ENCODE measurements at places on chromosomes 3 and 15.
A peak's percentile ranks its signal among the peaks of the same experiment; 100 is the strongest.

DNA sequence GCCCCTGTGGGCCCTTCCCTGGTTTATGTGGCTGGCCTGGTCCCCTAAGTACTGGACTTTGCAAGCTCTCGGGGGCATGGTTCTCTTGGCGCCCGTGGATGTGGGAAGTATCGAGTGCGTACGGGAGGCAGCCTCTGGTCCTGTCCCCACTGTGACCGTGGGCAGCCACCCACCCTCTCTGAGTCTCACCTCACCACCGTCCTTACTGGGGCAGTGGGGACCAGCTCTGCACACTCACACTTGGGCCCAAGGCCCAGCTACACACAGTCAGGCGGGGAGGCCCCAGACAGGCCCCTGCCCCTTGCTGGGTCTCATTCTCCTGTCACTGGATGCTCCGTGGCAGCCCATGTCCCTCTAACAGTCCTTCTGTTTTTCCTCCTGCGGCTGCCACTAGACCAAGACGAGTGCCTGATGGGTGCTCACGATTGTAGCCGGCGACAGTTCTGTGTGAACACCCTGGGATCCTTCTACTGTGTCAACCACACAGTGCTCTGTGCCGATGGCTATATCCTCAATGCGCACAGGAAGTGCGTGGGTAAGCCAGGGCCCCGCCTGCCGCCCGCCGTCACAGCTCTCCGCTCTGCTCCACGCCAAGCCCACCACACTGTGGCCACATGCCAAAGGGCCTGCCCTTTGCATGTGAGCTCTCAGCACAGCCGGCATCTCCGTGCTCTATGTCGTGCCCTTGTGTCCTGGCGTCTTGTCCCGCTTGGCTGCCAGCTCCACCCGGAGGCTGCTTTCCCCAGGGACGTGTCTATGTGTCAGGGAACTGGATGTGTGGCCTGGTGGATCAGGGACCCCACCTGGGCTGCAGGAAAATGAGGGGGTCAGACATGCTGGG, 72.7 kb downstream of the FBLN2 start:
- peak; percentile 6 for DNase-seq

GRCh38 chr15:86677278-86677677, 597.6 kb downstream of the AGBL1 start:
- no peak for DNase-seq

DNA sequence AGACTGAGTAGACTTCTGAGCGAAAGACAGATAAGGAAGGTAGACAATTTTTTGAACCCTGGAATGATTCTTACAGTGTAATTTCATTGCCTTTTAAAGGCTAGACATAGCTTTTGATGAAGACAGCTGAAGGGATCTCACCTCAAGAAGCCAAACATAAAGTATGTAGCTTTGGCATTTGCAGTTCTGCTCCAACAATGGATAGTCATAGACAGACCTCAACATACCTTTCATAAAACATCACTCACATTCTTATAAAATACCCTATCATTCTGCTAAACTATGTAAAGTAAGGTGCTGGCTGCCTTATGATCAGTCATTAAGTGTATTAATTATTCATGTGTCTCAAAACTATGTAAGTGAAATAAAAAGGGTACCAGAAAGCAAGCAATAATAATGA, 70.0 kb downstream of the UBE3A start:
- peak; percentile 35 for DNase-seq

DNA sequence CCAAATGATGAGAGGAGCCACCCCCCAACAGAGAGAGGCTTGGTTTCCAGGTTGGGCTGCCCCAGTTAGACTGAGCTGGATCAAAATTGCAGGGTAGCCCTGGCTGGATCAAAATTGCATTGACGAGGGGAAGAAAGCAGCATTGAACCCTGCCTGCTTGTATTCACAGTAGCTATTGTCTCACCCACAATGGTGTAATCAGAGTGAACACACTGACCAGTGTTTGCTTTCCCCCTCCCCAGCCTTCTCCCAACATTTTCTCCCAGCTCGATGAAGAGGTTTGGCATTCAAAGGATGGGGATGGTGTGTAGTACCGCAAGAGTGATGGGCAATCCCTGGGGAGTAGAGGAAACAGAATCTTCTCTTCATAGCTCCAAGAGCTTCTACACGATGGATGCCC, 223.8 kb downstream of the ADAMTS9 start:
- DNase-seq, result no peak

DNA sequence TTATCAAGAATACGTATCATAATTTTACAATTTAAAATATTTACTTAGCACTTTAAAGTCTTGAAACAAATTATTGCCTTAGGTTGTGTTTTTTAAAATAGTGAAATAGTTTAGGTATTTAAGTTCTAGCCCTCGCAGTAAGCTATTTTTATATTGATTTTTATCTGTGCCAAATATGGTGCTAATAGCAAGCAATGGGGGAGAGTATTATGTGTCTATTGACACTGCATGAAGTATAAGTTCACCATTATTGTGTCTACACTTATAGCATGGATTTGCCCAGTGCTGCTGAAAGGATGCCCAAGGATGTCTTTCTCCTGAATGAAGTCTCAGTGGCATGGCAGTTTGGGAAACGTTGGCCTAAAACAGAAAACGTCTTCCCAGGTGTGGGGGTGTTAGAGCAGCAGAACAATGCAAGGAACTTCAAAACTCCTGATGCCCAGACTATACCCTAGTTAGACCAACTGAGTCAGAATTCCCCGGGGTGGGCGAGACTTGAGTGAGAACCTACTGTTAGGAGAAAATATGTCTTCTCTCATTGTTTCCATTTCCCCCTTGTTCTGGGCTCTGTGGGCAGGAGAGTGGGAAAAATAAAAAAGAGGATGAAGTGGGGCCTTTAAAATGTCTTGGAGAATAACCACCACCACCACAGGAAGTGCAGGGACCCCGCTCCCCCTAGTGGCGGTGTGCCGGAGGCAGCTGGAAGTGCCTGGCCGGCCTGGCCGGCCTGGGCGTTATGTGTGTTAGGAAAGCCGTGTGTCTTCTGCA, 104.2 kb upstream of the SLC7A14 start:
- DNase-seq, result peak; percentile 69

- DNase-seq, result no peak
These were observed 137.3 kb downstream of the CACNA2D3 start for GRCh38 chr3:54259636-54260035.

DNA sequence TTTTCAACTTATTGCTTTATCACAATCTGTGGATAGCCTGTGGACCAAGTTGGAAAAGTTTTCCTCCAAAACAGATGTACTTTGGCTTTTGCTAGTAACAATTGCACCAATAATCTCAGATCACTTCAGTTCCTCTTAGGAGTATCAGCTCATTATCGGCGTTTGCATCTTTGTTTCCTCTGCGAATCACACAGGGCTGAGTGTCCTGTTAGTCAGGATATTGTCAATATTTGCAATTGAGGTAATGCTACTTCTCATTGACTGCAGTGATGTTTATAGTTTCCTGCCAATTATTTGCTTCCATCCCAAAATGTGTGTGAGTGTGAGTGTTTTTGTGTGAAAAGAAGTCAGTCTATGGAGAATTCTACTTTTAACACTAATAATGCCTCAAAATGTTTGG, 545.0 kb downstream of the SI start:
- no peak for DNase-seq

- peak; percentile 74 for DNase-seq
These were observed 36.9 kb upstream of the HERC1 start for GRCh38 chr15:63870487-63871209.

- DNase-seq, result no peak
These were observed 142.6 kb downstream of the PLCL2 start for GRCh38 chr3:17027318-17027717.

GRCh38 chr3:51559961-51560360, 21.4 kb downstream of the RAD54L2 start:
- no peak for DNase-seq

DNA sequence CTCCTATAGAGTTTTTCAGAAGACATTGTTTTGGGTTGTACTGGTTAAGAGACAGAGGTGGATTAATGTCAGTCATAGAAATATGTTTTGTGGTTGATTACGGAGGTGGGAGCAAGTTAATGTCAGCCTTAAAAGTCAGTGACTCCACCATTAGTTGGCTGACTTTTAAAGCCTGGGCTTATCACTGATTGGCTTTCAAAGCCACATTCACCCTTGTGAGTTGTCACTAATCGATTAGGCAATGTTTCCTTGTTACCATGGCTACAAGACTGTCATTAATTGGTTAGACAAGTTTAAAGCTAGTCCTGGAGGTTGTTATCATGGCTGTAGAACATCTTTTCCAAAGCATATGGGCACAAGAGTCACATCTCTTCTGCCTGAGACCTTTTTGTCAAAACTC, 73.0 kb downstream of the NEO1 start:
- DNase-seq, result peak; percentile 15

GRCh38 chr3:106566277-106566676, 697.5 kb upstream of the CBLB start:
- no peak for DNase-seq

DNA sequence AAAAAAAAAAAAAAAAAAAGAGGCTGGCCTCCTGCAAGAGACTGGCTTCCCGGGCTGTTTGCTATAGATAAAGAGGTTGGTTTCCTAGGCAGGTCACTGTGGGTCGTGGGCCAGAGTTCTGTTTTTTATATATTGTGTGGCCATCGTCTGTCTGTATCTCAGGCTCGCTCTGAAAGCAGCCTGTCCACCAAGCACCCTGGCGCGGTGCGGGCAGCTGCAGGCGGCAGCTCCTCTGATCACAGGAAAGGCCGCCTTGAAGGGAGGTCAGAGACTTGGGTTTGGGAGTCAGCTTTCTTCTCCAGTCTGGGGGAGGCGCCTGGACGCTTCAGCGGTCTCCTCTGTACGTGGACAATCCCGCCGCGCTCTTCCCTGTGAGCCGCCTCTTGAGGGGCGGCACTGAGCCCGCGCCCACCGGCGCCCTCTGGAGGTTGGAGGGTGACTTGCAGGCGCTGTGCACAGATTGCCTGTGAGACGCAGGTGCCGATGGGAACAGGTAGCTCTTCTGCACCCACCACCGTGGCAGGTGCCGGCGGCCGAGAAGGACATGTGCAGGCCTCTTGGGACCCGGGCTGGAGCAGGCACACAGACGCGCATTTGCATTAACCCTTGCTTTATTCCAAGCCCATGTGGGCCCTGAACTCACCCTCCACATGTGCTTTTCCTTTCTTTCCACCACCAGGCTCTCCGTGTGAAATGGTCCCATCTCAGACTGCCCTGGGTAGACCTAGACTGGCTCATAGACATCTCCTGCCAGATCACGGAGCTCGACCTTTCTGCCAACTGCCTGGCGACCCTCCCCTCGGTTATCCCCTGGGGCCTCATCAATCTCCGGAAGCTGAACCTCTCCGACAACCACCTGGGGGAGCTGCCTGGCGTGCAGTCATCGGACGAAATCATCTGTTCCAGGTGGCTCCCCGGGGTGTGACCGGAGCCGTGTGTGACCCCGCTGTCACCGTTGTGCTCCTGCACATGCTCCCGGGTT, 89.3 kb downstream of the LRRK1 start:
- DNase-seq, result peak; percentile 71

DNA sequence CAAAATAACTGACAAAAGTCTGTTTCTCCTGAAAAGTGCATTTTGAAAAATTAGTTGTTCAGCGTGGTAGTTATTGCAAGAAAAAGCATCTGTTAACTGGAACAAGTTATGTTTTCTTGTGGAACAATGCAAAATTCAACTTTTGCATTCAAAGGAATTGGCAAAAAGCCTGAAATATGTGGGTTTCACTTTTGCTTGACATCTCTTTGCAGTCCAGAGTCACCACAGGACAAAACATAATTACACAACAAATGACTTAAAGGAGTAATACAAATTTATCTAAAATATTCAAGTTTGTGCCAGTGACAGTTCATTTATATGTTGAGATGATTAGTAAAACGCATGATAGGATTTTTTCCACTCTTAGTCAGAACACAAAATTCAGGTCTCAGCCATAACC, 96.3 kb upstream of the P2RY1 start:
- peak; percentile 35 for DNase-seq

DNA sequence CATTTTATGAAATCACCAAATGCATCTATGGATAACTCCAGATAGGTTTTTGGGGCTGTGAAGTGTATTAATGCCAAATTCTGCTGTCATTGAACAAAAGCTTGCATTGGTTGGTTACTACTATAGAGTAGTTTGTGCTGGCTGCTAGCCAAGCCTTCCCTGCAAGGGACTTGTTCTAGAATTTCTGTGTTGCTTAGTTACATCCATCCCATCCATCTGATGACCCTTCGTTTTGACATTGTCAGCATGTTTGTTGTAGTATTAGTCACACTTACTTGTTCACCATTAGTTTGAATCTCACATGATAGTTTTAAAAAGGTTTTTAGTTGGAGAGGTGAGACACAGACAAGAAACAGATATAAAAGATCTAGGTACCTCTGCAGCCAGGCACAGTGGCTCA, 7.0 kb upstream of the NIPA2 start:
- no peak for DNase-seq

DNA sequence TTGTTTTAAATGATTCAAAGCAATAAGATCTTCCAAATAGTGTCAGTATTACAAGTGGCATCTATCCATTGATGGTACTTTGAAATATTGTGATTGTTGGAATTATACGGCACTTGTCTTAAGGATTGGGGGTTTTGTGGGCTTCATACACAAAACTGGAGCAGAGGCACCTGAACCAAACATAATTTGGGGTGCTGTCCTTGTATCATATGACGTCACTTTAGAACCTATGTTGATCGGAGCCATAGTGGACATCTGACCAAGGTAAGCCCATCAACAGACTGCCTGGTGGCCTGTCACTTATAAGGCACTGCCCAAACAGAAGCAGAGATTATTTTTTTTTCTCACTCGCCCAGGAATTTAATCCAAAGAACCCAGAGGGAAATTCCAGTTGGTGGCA, 2.9 kb upstream of the LRRC58 start:
- no peak for DNase-seq

DNA sequence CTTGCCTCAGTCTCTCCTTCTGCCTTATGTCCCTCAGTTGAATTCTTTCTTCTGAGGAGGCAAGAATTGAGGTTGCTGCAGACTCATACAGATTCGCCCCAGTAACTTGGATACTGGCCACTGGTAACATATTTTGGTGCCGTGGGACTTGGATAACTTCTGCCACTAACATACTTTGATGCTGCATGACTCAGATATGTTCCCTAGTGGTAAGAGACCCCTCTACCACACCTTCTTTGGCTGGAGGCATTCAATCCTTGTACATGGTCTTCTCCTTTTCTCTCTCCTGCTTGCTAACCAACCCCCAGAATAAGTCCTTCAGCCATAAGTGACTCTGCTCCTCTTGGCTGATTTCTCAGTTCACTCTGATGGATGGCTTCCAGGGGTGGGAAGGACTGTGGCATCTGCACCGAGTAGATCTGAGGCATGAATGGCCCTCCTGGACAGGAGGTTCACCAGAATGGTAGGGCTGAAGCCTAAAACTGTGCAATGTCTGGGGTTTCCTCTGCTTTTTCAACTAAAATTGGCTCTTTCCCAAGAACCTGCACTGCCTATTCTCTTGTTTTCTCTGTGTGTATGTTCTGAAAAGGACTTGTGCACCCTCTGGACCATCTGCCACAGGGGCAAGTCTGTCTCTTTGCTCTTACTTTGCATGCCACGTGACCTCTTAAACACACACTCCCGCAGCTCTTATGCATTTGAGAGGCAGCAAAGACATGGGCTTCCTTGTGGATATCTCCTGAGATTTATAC, 55.5 kb upstream of the FSTL1 start:
- peak; percentile 75 for DNase-seq

GRCh38 chr3:45987368-45988291, 8.0 kb downstream of the FYCO1 start:
- DNase-seq, result peak; percentile 81
